Lung (tissue), 17 donors: ENCODE measurements at places on chromosomes 3 and 15.

DNA sequence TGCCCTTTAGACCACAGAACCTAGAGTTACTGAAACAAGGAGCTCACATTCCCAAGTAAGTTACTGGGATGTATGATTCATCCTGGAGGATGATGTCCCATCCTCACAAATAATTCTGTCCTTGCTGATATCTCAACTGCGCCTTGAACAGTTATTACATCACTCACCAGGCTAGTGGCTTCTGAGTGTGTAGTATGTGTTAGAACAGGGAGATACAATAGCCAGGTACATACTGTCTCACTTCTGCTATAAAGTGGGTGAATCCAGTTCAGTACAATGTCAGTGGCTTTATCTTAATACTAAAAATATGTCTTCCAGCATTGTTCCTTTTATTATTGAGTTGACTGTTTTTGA, 483.2 kb upstream of the FRG2C start:
- no peaks in the 10 kb centered on the region for H3K27me3 ChIP-seq
- no peaks in the 10 kb centered on the region for H3K4me1 ChIP-seq
- no peak for DNase-seq
- H3K4me3 ChIP-seq: no peak overlapping the region
- H3K36me3 ChIP-seq: no peaks in the 10 kb centered on the region

- peaks cover 17% of the 10 kb centered on the region for H3K4me1 ChIP-seq
- H3K4me3 ChIP-seq: no peak overlapping the region
These were observed 322.6 kb downstream of the MEX3B start for GRCh38 chr15:81723113-81723651.

GRCh38 chr3:29245441-29245840, 35.4 kb upstream of the RBMS3 start:
- no peaks in the 10 kb centered on the region for H3K4me1 ChIP-seq
- no peak overlapping the region for H3K4me3 ChIP-seq
- no peaks in the 10 kb centered on the region for H3K27me3 ChIP-seq
- no peaks in the 10 kb centered on the region for H3K36me3 ChIP-seq
- DNase-seq: peak; percentile 28
- H3K27ac ChIP-seq: no peak overlapping the region

GRCh38 chr3:46649436-46649835, 37.1 kb downstream of the FAM240A start:
- no peaks in the 10 kb centered on the region for H3K36me3 ChIP-seq
- H3K27me3 ChIP-seq: no peaks in the 10 kb centered on the region
- H3K4me1 ChIP-seq: no peaks in the 10 kb centered on the region
- no peak overlapping the region for H3K4me3 ChIP-seq
- H3K27ac ChIP-seq: no peak overlapping the region
- DNase-seq: no peak

GRCh38 chr15:58109419-58109818, 28.8 kb upstream of the AQP9 start:
- H3K4me1 ChIP-seq: no peaks in the 10 kb centered on the region
- H3K27me3 ChIP-seq: no peaks in the 10 kb centered on the region
- no peak for DNase-seq
